ENCODE measurements at places on chromosomes 16 and 17.
A peak's percentile ranks its signal among the peaks of the same experiment; 100 is the strongest.

DNA sequence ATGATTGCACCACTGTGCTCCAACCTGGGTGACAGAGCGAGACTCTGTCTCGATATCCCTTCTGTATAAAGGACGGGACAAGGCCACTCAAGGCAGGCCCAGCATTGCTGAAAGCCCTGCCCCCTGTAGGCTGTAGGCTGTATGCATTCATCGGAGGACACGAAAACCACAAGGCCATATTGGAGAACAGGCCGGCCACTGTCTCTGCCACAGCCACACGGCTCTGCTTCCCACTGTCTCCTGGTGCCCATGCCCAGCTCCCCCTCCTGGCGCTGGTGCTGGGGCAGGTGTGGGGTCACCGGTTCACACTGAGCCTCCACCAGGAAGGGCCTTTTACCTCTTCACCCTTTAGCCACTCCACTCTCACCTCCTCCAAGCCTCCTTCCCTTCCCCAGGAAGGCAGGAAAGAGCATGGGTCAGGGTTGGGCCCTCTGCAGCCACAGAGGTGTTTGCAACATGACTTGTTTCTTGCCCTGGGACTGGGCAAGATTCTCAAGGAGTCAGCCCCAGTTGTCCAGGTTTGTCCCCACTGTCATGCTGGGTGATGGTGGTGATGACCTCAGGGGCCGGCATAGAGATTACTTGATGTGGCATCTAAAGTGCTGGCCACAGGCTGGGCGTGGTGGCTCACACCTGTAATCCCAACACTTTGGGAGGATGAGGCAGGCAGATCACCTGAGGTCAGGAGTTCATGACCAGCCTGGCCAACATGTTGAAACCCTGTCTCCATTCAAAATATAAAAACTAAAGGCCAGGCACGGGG, 5.3 kb upstream of the NTN3 start:
- no peak for DNase-seq

DNA sequence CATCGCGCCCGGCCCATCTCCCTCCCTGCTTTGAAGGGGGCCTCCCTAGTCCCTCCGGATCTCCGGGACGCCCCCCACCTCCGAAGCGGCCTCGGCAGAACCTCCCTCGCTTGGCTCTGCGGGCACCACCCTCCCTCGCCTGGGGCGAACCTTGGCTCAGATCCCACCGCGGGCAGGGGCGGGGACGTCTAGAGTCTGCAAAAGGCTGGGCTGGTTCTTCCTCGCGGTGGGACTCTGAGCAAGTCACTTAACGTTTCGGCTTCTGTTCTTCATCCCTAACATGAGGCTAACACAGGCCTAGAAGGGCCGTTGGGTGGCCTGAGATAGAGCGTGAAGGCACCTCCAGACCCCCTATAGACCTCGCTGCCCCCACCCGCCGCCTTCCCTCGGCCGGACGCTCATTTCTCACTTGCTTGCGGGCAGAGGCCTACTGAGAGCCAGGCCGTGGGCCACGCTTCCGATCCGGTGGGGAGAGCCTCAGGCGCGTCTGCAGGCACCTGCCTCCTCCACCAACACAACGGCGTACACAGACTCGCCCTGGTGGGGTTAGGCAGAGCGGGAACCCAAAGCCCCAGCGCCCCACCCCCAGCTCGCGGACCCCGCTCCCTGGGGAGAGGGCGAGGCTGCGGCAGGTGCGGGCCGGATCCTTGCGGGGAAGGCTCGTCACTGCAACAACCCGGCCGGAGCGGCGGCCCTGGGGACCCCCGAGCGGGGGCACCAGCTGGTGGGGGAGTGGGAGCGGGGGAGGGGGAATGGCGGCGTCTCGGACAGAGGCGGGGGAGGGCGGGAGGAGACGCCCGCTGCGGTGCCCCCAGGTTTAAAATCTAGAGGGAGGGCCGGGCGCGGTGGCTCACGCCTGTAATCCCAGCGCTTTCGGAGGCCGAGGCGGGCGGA, 5.4 kb downstream of the MYO1C start:
- DNase-seq, result peak; percentile 53

GRCh38 chr16:1985466-1986150, 1.6 kb downstream of the GFER start:
- no peak for DNase-seq

DNA sequence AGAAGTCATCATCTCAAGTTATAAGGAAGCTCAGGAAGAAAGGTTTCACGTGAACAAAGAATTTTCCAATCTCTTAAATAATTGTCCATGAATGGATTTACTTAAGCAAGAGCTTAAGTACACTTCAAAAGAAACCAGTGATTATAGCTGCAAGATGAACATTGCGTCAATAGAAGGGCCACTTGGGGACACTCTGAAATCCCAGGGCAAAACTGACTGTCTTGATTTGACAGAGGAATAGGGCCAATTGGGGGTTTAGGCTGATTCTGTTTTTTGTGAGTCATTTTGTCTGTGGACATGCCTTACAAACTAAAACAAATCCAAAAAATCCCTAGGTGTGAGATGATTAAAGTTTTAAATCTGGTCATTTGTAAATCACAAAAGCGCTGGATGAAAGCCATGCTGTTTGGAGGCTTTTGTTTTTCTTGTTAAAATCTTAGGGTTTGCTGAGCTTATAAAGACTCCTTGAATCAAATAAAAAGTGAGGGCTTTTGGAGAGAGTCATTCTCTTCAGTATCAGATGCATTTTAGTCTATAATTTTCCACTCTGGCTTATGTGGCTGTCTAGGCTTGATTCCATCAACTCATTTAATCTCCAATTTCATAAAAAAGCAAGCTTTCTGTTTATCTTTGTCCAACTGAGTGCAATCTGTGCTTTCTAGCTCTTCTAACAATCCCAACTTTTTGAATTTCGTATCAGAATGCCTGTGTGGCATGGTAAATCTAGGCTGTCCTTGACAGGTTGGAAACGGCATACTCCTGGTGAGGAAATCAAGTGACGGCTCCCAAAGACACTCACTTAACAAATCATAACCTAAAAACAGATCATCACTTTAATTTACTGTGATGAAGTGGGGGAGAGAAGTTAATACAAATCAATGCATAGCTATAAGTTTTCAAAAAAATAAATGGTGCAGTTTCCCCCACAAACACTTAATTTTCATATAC, 98.2 kb upstream of the SOX9 start:
- no peak for DNase-seq

DNA sequence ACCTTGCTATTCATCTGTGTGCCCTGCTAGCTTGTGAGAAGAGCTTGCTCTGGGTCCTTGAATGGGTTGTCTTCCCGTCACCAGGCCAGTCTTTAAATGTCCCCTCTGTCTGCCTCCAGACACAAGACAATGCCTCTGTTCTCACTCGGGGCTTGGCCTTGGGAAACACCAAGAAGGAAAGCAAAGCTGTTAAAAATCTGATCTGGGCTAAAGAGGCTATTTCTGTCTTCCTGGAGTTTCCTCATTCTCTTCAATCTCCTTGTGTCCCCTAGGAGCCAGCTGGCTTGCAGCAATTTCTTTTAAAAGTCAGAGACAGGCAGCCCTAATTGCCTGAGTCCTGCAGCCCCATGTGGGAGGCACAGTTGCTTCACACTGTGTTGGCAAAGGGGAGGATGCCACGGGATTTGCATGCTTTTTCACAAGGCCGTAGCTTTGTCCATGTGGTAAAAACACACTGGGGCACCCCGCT, 2.5 kb downstream of the DNAI2 start:
- no peak for DNase-seq

GRCh38 chr16:84786605-84787262, 33.1 kb upstream of the CRISPLD2 start:
- DNase-seq, result no peak
